ENCODE measurements at places on chromosomes 6 and 20.

DNA sequence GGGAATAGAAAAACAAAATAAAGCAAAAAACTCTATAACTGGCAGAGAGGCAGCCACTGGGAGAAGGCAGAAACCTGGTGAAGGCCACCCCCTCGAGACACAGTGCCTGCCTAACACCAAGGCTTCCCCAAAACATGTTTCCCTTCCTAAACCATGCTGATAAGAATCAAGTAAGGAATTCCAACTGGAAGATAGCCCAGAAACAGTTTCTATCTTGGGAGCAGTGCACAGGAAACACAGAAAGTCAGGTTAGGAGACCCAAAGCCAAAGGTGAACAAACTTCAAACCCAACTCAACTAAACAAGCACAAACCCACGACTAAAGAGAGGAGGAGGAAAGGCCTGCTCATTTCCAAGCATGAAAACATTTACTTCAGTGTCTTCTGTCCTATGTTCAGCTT, 433.7 kb upstream of the RGS17 start:
- no peak overlapping the region for H3K27ac ChIP-seq
- no peaks in the 10 kb centered on the region for H3K27me3 ChIP-seq
- no peaks in the 10 kb centered on the region for H3K36me3 ChIP-seq
- no peak for DNase-seq
- H3K4me1 ChIP-seq, result no peaks in the 10 kb centered on the region
- no peak overlapping the region for H3K4me3 ChIP-seq

GRCh38 chr20:51424270-51425117, 118.0 kb downstream of the NFATC2 start:
- DNase-seq, result no peak
- no peak overlapping the region for H3K4me3 ChIP-seq
- H3K4me1 ChIP-seq, result peaks cover 75% of the 10 kb centered on the region
- H3K27me3 ChIP-seq, result no peaks in the 10 kb centered on the region
- peak overlapping the region; percentile 60 for H3K27ac ChIP-seq

GRCh38 chr6:143774347-143774746, 68.8 kb upstream of the LTV1 start:
- H3K36me3 ChIP-seq, result peaks cover 8% of the 10 kb centered on the region
- no peak overlapping the region for H3K27ac ChIP-seq
- H3K4me3 ChIP-seq, result no peak overlapping the region
- H3K4me1 ChIP-seq, result no peaks in the 10 kb centered on the region
- DNase-seq, result no peak
- H3K27me3 ChIP-seq, result no peaks in the 10 kb centered on the region

GRCh38 chr20:43252761-43253160, 63.1 kb upstream of the PTPRT start:
- H3K4me1 ChIP-seq, result no peaks in the 10 kb centered on the region
- no peak for DNase-seq

- H3K36me3 ChIP-seq, result peaks cover 64% of the 10 kb centered on the region
- H3K4me1 ChIP-seq, result peaks cover 84% of the 10 kb centered on the region
- H3K27me3 ChIP-seq, result no peaks in the 10 kb centered on the region
- peak; percentile 78 for DNase-seq
- peak overlapping the region; percentile 96 for H3K27ac ChIP-seq
- H3K4me3 ChIP-seq, result peak overlapping the region; percentile 81
Observed at GRCh38 chr20:49595811-49596561, 28.0 kb upstream of the PTGIS start.

GRCh38 chr6:55822815-55823214, 52.6 kb downstream of the BMP5 start:
- DNase-seq, result no peak
- H3K27me3 ChIP-seq, result no peaks in the 10 kb centered on the region
- H3K4me3 ChIP-seq, result no peak overlapping the region
- H3K27ac ChIP-seq, result no peak overlapping the region
- no peaks in the 10 kb centered on the region for H3K36me3 ChIP-seq

All from activated CD8-positive, alpha-beta T cell treated with anti-CD3 and anti-CD28 coated beads, Interleukin-2, amount 10 ng/mL, durations not matched to agents 7 days and 5 days (primary cell).